IPS DF 6.9 (cell line): ENCODE measurements at places on chromosomes 16 and 17.

- DNase-seq, result no peak
Observed at GRCh38 chr17:1011760-1012735, 15.1 kb downstream of the TIMM22 start.

- DNase-seq, result no peak
Observed at GRCh38 chr16:16090238-16090637, 133.1 kb downstream of the ABCC6 start.

GRCh38 chr17:71168053-71168741, 952.6 kb upstream of the SOX9 start:
- no peak for DNase-seq

DNA sequence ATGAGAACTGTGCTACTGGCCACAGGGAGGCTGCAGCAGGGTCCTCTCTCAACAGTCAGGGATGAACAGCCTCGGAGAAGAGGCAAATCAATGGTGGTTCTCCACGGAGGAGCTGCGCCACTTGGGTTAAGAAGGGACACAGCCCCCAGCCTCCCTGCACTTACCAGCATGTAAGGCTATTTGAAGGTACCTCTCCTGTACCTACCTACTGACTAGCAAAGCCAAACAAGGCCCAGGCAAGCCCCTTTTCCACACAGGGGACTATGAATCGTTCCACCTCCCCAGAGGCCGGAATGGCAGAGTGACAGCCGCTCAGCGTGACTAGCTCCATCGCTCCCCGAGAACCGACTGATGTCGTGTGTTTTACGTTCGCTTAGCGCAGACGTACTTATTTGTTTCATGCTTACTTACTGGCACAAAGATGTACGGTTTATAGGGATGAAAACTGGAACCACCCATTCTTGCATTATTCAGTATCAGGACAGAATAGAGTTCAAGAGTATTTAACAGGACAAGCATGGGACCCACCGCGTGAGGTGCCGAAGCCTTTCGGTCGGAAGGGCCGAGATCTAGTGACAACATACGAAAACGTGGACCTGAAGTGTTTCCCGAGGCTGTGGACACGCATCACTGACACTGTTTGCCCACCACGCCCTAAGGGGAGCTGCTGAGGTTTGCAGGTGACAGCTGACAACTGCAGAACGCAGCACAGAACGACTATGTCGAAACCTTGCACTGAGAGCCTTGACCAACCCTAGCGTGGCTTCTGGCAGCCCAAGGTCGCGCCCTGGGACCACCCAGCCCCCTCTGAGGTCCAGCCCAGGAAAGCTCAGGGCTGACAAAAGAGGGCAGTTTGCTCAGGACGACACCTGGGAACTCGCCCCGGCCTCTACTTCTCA, 1.0 kb downstream of the TEPSIN start:
- DNase-seq, result no peak

GRCh38 chr16:9062301-9062700, 29.1 kb upstream of the HAPSTR1 start:
- no peak for DNase-seq

GRCh38 chr17:3907483-3908216, 8.6 kb downstream of the P2RX1 start:
- no peak for DNase-seq

- no peak for DNase-seq
Observed at GRCh38 chr16:75550211-75550662, 5.8 kb downstream of the TMEM231 start.

- no peak for DNase-seq
Observed at GRCh38 chr17:72715906-72716572, 376.4 kb downstream of the SLC39A11 start.

- no peak for DNase-seq
Observed at GRCh38 chr17:77825621-77826020, 132.9 kb upstream of the TNRC6C start.

DNA sequence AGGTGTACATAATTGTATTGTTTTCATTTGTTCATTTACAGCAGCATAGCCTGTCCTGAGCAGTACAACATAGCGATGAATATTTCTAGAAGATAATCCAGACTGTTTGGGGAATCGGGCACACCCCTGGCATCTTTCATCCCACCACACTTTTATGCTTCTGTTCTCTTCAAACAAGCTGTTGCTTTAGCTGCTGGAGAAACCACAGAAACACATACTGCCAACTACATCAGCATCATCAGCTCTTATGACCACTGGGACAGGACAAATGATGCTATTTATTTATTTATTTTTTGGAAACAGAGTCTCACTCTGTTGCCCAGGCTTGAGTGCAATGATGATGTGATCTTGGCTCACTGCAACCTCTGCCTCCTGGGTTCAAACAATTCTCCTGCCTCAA, 22.6 kb upstream of the HAPSTR1 start:
- DNase-seq, result no peak

- DNase-seq, result no peak
Observed at GRCh38 chr17:48616717-48617470, 1.8 kb upstream of the HOXB8 start.

DNA sequence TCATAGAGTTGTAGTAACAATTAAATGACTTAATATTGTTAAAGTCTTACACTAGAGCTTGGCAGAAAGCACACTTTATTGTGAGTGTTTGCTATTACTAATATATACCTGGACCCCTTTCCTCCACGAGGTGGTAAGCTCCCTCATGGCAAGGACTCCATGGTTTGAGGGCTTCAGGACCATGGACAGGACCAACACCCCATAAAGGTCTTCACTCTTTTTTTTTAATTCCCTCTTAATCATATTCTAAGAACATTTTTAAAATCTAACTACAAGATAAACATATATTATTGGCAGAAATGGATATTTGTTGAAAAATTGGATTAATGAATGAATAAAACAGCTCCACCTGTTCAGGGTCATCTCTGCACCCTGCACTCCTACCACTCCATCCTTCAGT, 154.5 kb downstream of the CBLN1 start:
- DNase-seq, result peak; percentile 16
